ENCODE measurements at places on chromosomes 2 and 18.

- DNase-seq = no peak
Measured at GRCh38 chr2:52918551-52918950, 849.1 kb upstream of the CHAC2 start.

GRCh38 chr2:118786746-118787145 is 60.7 kb downstream of the EN1 start:
- no peak for DNase-seq

GRCh38 chr2:46134531-46135227 is 162.5 kb upstream of the EPAS1 start:
- no peak for DNase-seq

DNA sequence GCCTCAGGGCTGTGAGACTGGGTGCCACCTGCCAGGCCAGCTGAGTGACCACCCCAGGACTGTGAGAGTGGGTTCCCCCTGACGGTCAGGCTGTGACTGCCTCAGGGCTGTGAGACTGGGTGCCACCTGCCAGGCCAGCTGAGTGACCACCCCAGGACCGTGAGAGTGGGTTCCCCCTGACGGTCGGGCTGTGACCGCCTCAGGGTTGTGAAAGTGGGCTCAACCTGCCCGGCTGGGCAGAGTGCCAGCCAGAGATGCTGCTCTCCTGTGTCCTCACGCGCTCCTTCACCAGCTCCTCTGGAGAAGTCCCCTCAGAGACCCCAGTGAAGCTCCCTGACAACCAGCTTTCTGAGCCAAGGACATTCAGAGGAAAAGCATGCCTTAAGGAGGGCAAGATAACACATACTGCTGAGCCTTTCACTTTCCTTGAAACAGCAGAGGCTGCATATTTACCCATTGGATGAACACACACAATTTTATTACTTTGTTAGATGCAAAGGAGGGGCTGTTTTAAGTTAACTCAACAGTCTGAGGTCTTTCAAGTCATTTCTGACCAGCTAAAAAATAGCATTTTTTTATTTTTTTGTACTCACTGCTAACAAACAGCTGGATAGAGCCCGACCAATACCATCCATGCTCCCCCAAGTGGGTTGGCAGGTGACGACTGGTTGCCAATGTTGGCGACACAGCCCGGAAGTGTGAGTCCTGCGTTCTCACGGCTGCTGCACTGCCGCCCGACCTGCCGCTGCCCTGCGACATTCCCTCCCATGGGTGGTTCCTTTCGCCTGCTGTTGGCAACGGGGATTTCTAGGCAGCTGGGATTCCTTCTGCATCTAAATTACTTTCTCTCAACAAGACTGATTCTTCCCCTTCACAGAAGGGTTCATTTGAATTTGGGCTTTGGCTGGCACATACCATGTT is 70.7 kb downstream of the NDUFA10 start:
- DNase-seq = no peak

GRCh38 chr2:50529600-50530218 is 502.2 kb downstream of the NRXN1 start:
- no peak for DNase-seq

DNA sequence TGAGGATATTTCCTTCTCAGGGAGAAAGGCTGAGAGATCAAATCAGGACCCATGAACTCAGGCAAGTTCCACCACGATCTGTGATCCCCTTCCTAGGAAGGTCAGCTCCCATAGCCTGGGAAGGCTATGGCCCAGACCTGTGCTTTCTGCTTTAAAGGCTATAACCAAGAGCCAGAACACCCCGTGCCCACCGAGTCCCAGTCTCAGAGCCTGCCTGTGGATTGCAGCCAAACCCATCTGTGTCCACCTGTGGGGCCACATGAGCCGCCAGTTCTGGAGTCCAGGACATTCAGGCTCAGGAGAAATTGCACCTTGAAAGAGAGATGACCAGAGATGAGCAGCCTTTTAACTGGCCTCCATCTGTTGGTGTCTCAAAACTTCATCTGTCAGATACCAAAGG is 46.9 kb downstream of the MAL start:
- no peak for DNase-seq

DNA sequence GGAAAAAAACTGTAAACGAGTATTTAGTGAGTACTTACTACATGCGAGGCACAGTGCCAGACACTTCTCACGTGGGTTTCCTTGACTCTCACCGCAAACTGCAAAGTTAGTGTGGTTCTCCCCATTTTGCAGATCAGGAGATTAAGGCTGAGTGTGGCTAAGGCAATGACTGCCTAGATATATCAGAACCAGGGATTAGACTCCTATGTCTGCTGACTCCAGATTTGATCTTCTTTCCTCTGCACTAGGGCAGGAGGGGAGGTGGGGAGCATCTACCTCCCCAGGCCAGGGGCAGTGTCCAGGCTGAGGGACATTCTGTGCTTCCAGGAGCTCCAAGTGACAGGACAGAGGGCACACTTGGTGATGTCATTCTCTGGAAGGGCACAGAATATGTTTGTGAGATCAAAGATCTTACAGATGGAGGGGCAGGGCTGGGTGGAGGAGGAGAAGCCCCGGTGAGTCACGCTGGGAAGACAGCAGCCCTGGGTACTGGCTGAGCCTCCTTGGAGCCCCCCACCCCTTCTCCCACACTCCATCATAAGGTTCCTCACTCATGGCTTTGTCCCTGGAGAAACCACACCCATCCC is 92.4 kb downstream of the RHOB start:
- DNase-seq = no peak
